ENCODE measurements at places on chromosomes 4 and X.

GRCh38 chrX:74293343-74293946 is 10.5 kb upstream of the ZCCHC13 start:
- peak overlapping the region; percentile 91 for H3K27ac ChIP-seq
- H3K36me3 ChIP-seq, result no peaks in the 10 kb centered on the region
- H3K4me3 ChIP-seq, result peak overlapping the region; percentile 64
- no peaks in the 10 kb centered on the region for H3K27me3 ChIP-seq
- peaks cover 3% of the 10 kb centered on the region for H3K4me1 ChIP-seq

DNA sequence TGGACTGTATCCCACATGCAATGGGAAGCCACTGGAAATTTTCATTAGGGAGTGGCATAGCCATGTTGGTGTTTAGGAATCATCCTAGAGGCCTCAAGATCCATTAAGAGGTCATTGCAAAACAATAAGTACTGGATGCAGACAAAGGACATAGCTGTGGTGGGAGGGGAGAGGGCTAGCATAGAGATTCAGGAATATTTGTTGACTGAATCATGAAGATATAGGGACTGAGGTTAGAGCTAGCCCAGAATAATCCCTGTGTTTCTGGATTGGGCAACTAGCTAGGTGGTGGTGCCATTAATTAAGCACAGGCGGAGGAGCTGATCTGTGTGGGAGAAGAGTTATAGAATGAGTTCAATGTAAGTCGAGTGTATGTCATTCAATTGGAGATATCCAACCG is 135.0 kb downstream of the RAB28 start:
- no peak overlapping the region for H3K27ac ChIP-seq
- H3K27me3 ChIP-seq, result no peaks in the 10 kb centered on the region
- no peak overlapping the region for H3K4me3 ChIP-seq
- no peak for DNase-seq
- H3K36me3 ChIP-seq, result no peaks in the 10 kb centered on the region
- no peaks in the 10 kb centered on the region for H3K4me1 ChIP-seq

GRCh38 chr4:41877020-41877796 is 58.0 kb upstream of the TMEM33 start:
- DNase-seq, result no peak
- H3K36me3 ChIP-seq, result no peaks in the 10 kb centered on the region
- H3K27me3 ChIP-seq, result peaks cover 100% of the 10 kb centered on the region
- no peak overlapping the region for H3K4me3 ChIP-seq
- H3K4me1 ChIP-seq, result peaks cover 30% of the 10 kb centered on the region

GRCh38 chr4:8320386-8320750 is 50.8 kb downstream of the HTRA3 start:
- no peak overlapping the region for H3K4me3 ChIP-seq
- DNase-seq, result no peak
- H3K4me1 ChIP-seq, result peaks cover 22% of the 10 kb centered on the region
- H3K36me3 ChIP-seq, result no peaks in the 10 kb centered on the region
- no peaks in the 10 kb centered on the region for H3K27me3 ChIP-seq
- peak overlapping the region; percentile 54 for H3K27ac ChIP-seq

DNA sequence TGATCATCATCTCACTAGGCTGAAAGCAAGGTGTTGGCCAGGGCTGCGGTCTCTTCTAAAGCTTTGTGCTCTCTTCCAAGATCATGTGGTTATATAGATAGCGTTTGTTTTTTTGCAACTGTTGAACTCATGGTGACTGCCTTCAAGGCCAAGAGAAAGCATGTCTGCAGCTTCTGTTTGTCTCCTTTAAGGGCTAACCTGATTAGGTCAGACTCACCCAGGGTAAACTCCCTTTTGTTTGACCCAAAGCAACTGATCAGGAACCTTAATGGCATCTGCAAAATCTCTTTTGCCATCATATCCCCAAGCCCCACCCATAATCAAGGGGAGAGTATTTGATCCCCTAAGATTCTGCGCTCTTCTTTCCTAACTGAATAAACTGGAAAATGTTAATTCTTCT is 72.2 kb upstream of the ALG13 start:
- no peaks in the 10 kb centered on the region for H3K4me1 ChIP-seq
- no peak overlapping the region for H3K27ac ChIP-seq
- no peak overlapping the region for H3K4me3 ChIP-seq
- H3K36me3 ChIP-seq, result no peaks in the 10 kb centered on the region
- DNase-seq, result no peak
- H3K27me3 ChIP-seq, result no peaks in the 10 kb centered on the region

DNA sequence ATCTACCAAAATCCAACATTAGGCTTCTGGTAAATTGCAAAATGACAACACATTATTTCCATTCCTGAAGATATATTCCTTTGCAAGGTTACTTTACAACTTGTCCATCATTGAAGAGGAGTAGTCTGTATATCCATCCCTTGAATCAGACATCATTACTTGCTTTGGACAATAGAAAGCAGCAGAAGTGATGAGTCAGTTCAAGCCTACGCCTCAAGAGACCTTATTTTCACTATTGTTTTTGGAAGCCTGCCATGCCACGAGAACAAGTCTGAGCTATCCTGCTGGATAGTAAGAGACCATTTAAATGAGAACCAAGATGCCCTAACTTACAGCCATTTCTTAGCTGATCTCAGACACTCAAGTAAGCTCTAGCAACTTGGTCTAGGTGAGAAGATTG is 246.0 kb upstream of the HHIP start:
- no peaks in the 10 kb centered on the region for H3K36me3 ChIP-seq
- H3K4me3 ChIP-seq, result no peak overlapping the region
- H3K27me3 ChIP-seq, result no peaks in the 10 kb centered on the region
- DNase-seq, result no peak

DNA sequence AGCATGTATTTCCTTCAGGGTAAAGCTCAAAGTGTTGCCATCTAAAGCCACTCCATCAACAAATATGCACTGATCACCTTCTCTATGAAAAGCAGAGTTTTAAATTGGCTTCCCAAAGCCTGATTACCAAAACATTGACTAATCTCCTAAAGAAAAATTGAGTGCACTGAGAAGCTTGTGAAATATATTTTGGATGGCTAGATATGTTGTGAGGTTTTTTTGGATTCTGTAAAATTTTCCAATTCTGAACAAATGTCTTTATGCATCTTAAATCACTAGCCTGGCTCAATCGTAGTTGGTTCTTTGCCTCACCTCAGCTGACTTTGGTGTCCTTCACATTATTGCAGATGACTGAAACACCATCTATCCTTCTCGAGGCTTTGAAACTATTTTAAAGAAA is 14.9 kb upstream of the EXOSC9 start:
- H3K27me3 ChIP-seq, result peaks cover 8% of the 10 kb centered on the region
- DNase-seq, result no peak
- H3K27ac ChIP-seq, result no peak overlapping the region
- no peaks in the 10 kb centered on the region for H3K4me1 ChIP-seq
- no peak overlapping the region for H3K4me3 ChIP-seq

DNA sequence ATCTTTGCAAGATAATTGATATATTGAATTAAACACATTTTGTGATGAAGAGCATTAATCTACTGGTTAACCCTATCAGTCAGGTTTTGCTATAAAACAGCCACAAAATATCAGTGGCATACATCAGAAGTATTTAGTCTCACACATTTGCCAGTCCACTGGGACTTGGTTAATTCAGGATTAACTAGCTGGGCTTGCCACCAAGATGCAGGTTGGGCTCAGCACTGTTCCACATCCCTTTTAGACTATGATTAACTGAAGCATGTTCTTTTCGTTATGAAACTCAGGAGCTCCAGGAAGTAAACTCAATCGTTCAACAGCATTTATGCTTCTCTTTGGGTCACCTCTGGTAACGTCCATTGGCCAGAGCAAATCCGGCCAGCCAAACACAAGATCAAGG is 538.1 kb upstream of the HS3ST1 start:
- no peak overlapping the region for H3K4me3 ChIP-seq
- H3K4me1 ChIP-seq, result no peaks in the 10 kb centered on the region
- H3K27me3 ChIP-seq, result no peaks in the 10 kb centered on the region
- no peak overlapping the region for H3K27ac ChIP-seq
- no peak for DNase-seq

DNA sequence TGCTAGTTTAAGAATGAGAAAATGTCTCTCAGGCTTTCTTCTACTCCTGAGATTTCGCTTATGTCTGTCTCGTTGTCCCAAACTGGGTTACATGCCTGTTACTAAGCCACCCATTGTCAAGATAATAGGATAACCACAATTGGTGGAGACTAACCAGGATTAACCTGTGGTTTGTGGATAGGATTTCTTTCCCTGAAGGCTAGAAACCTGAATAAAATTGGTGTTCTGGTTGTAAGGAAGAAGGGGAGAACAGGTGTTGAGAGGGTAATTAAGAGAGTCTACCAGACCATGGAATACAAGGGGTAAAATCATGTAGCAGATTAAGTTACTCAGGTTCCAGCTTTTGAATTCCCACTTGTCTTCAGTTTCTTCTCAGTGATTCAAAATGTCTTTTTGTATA is 225.4 kb downstream of the CPE start:
- no peak overlapping the region for H3K27ac ChIP-seq
- H3K4me1 ChIP-seq, result no peaks in the 10 kb centered on the region
- no peaks in the 10 kb centered on the region for H3K27me3 ChIP-seq
- no peak for DNase-seq

DNA sequence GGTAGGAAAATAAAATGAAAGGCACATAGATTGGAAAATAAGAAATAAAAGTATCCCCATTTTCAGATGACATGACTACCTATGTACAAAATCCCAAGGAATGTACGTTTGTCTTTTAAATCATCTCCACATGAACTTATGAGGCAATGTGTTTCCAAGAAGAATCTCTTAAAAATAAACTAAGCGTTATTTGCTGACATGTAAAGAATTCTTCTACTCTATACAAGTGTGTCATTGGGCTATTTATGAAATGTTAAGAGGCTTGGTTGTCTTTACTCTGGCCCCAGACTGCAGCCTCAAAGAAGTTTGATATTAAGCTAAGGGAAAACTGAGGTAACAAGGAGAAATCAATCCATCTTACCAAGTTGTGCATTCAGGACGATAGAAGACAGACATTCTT is 17.1 kb downstream of the BEX3 start:
- no peak overlapping the region for H3K27ac ChIP-seq
- no peaks in the 10 kb centered on the region for H3K27me3 ChIP-seq
- H3K4me1 ChIP-seq, result no peaks in the 10 kb centered on the region
- H3K36me3 ChIP-seq, result no peaks in the 10 kb centered on the region
- H3K4me3 ChIP-seq, result no peak overlapping the region
- DNase-seq, result no peak

GRCh38 chr4:182203872-182204411 is 39.3 kb upstream of the TENM3 start:
- no peak overlapping the region for H3K27ac ChIP-seq
- H3K27me3 ChIP-seq, result no peaks in the 10 kb centered on the region
- H3K36me3 ChIP-seq, result no peaks in the 10 kb centered on the region
- DNase-seq, result no peak
- peaks cover 6% of the 10 kb centered on the region for H3K4me1 ChIP-seq

DNA sequence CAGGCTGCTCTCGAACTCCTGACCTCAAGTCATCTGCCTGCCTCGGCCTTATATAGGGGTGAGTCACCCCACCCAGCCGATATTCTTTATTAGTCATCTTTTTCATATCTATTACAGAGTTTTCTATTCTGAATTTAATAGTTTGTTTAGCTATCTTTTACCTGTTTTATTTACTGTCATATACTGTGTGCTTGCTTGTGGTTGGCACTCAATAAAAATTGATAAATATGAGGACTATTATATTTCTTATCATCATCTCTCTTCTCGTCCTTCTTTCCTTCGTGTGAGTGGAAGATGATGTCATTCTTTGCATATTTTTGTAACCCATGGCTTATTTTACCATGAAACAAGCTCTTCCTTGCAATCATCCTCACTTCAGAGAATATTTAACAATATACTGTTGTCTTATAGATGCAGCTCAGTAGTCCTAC is 265.5 kb downstream of the ARHGAP24 start:
- H3K4me1 ChIP-seq, result peaks cover 35% of the 10 kb centered on the region
- DNase-seq, result no peak
- no peaks in the 10 kb centered on the region for H3K36me3 ChIP-seq
- H3K4me3 ChIP-seq, result no peak overlapping the region
- H3K27me3 ChIP-seq, result no peaks in the 10 kb centered on the region
- no peak overlapping the region for H3K27ac ChIP-seq

GRCh38 chr4:1783015-1783414 is 10.1 kb upstream of the FGFR3 start:
- H3K36me3 ChIP-seq, result no peaks in the 10 kb centered on the region
- no peak overlapping the region for H3K4me3 ChIP-seq
- DNase-seq, result no peak
- H3K27ac ChIP-seq, result peak overlapping the region; percentile 28
- peaks cover 7% of the 10 kb centered on the region for H3K27me3 ChIP-seq

DNA sequence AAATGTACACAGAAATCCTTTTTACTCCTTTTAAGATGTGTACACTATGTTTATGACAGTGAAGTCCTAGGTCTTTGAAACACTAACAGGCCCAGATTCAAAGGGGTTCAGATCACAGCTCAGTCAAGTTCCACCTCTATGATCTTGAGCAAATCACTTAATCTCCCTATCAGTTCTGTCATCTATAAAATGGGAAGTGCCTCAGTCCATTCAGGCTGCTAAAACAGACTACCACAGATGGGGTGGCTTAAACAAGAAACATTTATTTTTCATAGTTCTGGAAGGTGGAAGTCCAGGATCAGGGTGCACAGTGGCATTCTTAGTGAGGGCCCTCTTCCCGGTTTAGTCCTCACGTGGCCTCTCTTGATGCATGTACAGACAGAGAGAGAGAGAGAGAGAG is 117.1 kb downstream of the CORIN start:
- no peaks in the 10 kb centered on the region for H3K36me3 ChIP-seq
- H3K4me3 ChIP-seq, result no peak overlapping the region
- DNase-seq, result no peak
- H3K4me1 ChIP-seq, result no peaks in the 10 kb centered on the region

- peaks cover 8% of the 10 kb centered on the region for H3K4me1 ChIP-seq
- H3K27ac ChIP-seq, result no peak overlapping the region
- peaks cover 24% of the 10 kb centered on the region for H3K36me3 ChIP-seq
- H3K27me3 ChIP-seq, result no peaks in the 10 kb centered on the region
- no peak for DNase-seq
Measured at GRCh38 chrX:48702716-48703115, 6.2 kb downstream of the SUV39H1 start.

DNA sequence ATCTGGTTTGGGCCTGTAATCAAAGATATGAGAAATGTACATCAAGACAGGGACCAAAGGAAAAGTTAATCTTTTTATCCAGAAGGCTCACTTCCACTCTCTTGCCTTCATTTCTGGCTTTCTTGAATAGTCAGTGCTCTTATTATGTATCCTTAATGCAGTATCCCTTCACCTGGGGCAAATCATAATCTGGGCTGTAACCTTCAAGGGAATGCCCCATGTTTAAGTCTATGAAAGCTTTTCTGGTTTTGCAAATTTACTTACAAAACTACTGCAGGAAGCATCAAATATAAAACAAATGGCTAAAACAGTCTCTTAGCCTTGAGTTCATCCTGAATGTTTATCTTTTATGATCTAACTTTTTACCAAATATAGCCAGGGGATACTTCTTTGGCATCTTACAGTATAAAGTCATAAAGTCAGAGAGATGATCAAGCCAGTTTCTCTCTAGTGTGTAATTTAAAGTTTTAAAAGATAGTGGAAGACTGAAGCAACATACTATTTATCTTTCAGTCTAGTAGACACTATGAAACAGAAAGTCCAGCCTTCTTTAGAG is 1214.8 kb downstream of the STIM2 start:
- no peaks in the 10 kb centered on the region for H3K36me3 ChIP-seq
- no peaks in the 10 kb centered on the region for H3K27me3 ChIP-seq
- H3K4me3 ChIP-seq, result no peak overlapping the region
- no peak for DNase-seq
